ENCODE measurements at places on chromosomes 2 and 18.

DNA sequence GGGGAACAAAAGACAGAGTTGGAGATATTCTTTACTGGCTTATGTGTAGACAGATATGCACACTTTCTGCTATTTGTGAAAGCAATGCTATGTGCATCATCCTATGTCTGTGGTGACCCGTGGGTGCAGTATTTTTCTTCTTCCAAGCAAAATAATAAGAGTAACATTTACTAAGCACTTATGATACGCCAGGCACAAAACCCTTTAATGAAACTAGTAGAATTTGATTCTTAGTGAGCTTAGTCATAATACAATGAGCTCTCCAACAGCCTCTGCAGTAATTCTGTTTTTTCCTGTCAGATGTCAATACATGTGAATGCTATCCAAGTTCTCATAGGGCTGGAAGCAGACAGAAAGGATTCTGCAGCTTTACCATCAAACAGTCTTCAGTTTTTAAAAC, 130.6 kb downstream of the RAD51AP2 start:
- no peak for DNase-seq

- no peak for DNase-seq
These were observed 83.7 kb upstream of the GALNT5 start for GRCh38 chr2:157173740-157174184.

DNA sequence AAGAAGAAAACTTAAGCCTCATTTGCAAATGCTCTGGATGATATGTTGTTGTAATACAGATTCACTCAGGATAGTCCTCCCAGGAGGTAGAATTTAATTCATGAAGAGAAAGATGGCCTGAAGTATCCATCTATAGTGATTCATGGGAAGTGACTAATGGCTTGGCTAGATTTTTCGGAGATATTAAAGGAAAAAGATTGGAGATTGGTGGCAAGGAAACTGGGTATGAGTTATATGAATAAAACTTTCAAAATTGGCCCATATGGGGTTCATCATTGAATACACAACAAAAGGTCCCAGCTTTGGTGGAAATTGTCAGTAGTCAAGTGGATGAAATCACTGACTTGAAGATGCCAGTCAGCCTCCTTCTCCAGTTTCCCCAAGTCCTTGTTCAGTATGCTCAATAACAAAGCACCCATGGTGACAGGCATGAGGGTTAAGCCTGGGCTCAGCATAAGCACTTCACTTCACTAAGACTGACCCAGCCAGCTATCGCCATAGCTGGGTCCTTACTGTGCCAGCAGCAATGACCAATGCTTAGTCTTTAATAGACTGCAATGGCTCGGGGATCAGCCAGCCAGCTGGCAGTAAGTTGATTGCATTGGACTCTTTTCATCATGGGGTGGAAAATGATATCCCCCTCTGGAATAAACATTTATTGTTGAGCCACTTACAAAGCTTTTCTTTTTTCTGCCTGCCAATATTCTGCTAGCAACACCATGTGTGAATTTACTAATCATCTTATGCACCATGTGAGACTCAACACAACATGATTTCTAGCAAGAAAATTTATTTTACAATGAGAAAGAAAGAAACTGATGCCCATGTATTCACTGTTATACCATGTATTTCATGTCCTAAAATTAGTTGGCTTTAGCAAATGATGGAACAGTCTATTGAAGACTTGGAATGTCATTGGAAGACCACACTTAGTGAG, 176.6 kb upstream of the TACR1 start:
- no peak for DNase-seq

DNA sequence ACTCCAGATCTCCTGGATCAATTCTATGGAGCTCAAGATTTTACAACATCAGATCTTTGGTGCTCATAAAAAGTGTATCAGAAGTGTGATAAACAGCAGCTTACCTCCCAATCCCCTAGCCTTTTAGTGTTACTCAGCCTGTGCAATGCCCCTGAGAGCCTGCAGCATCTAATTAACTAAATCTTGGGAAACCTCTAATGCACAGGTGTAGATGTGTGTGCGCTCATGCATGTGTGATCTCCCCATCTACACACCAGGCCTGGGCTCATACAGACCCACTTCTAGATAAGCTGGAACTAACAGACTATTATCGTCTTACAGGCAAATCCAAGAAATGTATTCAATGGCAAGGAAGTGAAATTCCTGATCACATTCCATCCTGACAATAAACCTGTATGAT, 7.5 kb downstream of the SUCLG1 start:
- DNase-seq: no peak

- no peak for DNase-seq
These were observed 119.1 kb upstream of the SCN1A start for GRCh38 chr2:166246901-166247300.

GRCh38 chr2:637406-637776, 39.8 kb downstream of the TMEM18 start:
- no peak for DNase-seq

GRCh38 chr2:225865468-225865867, 466.0 kb downstream of the NYAP2 start:
- DNase-seq: no peak

- DNase-seq: no peak
These were observed 67.9 kb upstream of the PIK3C3 start for GRCh38 chr18:41887100-41887499.

DNA sequence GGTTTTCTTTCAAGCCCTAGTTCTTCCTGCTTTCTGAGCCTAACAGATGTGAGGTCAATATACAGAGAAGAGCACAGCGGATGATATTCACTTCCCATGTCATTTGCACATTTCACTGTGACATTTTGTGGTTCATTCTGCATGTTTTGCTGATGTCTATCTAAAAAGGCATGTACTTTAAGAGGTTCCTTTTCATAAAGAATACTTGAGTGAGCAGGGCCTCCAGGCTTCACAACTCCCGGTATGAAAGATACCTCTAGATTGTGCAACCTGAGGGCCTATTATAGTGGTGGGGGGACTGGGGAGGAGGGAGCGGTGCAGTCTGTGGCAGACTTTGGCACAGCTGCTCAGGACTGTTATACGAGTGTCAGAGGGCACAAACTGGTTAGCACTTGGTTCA, 54.6 kb downstream of the CPO start:
- no peak for DNase-seq

DNA sequence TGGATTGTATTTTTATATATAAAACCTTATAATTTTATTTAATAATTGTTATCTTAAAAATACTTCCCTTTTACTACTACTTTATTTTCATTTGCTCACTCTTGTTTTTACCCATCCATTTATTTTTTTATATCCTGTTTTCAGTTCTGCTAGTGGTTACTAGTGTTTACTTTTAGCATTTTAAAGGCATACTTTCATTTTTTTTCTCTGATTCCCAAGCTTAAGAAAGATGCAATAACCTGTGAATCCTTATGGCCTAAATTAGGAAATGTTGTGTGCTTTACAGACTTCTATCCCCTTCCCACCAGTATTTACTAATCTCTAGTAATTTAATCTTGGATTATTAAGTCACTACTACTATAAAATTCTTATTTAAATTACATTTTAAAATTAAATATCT, 140.0 kb downstream of the SMAD7 start:
- DNase-seq: no peak

GRCh38 chr18:9834551-9834950, 51.2 kb upstream of the TXNDC2 start:
- DNase-seq: no peak

GRCh38 chr2:31380243-31380642, 34.3 kb downstream of the XDH start:
- DNase-seq: no peak

DNA sequence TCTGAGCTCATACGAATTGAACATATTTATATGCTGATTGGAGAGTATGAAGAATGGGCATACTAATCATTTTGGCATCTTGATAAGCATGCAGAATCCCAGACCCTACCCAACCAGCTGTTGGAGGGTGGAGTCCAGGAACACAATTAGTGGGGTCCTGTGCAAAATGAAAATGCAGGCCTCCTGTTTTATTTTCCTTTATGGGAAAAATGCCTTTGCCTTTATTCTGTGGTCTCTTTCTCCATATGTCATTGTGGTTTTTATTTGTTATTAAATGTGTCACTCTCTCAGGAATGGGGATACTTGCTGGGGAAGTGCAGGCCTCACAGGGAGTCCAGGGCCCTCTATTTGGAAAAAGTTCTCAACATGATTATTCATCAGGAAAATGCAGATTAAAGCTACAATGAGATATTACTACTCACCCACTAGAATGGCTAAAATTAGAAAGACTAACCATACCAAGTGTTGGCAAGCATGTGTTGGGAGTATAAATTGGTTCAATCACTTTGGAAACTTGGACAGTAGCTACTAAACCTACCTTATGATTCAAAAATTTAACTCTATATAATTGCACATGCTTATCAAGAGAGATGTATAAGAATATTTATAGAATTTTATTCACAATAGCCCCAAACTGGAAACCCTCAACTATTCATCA, 223.1 kb upstream of the FBXO11 start:
- no peak for DNase-seq

- no peak for DNase-seq
These were observed 58.6 kb upstream of the VRK2 start for GRCh38 chr2:57987835-57988573.

DNA sequence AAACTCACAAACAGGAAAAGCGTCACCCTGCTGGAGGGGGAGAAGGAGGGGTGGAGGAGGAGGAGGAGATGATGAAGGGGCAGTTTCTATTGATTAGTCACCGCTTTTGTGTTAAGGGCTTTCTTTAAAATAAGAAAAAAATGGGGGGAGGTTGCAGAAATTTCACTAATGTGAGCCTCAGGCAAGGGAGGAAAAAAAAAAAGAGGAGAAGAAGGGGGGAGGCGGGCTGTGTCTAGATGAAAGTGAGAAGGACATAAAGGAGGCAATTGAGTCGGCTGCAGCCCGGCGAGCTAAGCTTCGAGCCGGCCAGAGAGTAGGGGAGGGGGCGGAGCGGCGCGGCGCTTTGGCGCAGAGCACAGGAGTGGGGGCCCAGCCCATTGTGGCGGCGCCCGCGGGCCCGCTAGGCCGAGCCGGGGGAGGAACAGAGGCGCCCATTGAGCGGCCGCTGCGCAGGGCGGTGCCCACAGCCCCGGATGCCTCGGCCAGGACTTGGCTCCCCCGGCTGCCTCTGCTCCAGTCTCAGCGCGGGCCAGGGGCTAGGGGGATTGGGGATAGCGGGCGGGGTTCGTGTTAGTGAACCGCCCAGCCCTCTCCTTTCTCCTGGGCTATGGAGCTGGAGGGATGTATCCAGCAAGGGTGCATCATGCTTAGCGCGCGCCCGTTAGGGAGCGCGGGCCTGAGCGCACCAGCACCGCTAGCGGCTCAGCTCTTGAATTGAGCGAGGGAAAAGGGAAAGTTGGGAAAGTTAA, 7.9 kb downstream of the PAX3 start:
- peak; percentile 62 for DNase-seq

- no peak for DNase-seq
These were observed 2.4 kb upstream of the CHRNG start for GRCh38 chr2:232537079-232537478.

- no peak for DNase-seq
These were observed 84.3 kb upstream of the SERTAD2 start for GRCh38 chr2:64738026-64738425.

- DNase-seq: no peak
These were observed 78.3 kb upstream of the MAP4K4 start for GRCh38 chr2:101619191-101619591.

DNA sequence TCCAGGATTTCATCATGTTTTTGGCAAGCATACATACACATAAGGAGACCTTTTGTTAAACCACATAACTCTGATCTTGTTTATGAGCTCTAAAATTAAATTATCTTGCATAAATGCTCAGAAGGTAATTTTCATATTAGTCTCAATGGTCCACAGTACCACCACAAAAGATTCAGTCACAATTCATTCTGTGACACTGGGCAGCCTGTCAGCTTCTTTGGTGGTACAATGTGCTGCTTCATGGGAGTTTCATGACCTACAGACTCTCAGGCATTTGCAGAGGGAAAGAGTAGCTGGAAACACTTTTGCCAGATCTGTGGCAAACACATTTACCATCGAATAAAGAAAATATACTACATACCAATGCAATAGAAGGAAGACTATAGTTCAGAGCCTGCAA, 51.3 kb upstream of the ZNF397 start:
- no peak for DNase-seq

DNA sequence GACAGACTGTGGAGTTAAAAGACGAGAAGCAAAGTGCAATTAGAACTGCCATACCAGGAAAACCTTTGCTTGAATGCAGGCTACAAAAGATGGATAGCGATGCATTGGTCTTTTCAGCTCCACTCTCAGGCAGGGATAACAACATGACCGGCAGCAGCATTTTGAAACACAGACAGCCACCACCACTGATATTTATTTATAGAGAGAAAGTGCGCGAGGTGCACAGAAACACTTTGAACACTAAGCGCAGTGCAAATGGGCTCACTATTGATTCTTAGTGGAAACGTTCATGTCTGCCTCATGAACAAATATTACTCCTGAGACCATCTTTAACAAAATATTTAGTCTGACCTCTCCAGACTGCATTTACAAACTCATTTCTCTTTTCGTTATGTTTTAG, 32.9 kb downstream of the CAVIN2 start:
- no peak for DNase-seq

DNA sequence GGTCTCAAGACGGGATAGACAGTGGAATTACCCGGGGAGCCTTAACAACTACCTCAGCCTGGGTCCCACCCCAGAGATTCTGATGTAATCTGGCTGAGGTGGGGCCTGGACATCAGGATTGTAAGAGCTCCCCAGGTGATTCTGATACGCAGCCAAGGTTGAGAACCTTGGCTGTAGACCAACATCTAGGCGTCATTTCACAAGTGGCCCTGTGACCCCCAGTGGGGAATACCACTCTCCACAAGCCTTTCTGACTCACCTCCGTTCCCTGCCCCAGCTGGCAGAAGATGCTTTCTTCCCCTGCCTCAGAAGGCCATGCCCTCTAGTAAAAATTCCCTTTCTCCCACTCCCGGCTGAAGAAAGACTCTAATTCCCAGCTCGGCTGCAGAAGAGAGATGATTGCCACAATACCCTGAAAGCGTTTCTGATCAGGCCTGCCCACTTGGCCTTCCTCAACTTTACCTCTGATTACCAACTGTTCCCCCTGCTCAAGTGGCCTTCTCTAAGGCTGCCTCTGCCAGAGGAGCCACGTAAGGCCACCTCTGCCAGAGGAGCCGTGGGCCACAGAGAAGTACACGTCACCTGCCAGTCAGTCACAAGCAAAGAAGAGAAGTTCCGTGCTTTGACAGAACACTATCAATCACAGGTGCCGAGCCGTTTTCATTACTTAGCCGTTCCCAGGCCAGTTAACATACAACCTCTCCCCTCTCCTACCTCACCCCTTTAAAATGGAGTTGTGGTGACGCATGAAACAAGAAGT, 116.8 kb upstream of the PKDCC start:
- no peak for DNase-seq
